Amniotic stem cell (primary cell): ENCODE measurements at places on chromosomes 7 and 10.

DNA sequence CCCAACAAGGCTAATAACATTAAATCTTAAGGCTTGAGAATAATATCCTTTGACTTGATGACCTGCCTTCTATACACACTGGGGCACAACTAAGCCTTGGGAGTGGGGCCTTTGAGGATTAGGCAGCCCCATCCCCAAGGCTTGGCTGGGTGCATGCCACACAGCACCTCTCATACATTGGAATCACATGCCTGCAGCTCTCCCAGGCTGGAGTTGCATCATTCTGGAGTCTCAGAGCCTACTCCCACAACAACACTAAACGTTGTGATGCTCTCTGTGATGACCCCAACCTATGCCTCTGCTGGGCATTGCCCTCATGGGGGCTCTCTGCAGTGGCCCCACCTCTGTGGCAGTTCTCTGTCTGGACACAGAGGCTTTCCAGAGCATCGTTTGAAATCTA is 31.9 kb upstream of the SGCE start:
- DNase-seq, result no peak

DNA sequence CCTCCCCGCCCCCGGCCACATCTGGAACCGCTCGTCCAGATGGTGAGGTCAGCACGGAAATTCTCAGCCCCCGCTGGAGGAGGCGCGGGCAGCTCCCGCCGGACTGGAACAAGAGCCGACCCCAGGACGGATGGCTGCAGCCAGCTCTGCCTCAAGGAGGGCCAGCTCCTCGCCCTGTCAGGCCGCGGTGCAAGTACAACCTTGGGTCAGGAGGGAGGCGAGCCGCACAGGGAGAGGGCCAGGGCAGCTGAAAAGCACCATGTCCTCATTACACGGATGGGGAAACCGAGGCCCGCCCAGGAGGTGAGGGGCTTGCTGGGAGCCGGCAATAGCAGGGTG is 3.8 kb upstream of the GRIFIN start:
- DNase-seq, result no peak

GRCh38 chr7:72805526-72806494 is 22.2 kb downstream of the TYW1B start:
- DNase-seq, result no peak

- no peak for DNase-seq
Measured at GRCh38 chr10:97019213-97019844, 166.4 kb downstream of the SLIT1 start.

DNA sequence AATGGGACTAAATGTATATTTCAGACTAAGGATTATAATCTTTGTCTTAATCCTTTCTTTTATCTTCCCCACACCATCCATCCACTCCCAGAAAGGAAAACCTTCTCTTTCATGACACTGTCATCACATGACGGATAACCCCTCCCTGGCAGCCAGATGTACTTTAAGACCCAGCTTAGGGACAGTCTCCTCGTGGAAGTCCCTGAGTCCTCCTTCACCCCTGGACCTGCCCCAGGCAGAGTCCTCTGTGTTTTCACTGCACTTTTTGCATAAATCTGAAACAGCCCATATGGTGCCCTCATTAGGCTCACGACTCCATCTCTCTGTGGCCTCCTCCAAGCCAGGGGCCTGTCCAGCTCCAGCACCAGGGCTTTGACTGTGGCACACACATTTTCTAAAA is 16.0 kb downstream of the NRAP start:
- no peak for DNase-seq

DNA sequence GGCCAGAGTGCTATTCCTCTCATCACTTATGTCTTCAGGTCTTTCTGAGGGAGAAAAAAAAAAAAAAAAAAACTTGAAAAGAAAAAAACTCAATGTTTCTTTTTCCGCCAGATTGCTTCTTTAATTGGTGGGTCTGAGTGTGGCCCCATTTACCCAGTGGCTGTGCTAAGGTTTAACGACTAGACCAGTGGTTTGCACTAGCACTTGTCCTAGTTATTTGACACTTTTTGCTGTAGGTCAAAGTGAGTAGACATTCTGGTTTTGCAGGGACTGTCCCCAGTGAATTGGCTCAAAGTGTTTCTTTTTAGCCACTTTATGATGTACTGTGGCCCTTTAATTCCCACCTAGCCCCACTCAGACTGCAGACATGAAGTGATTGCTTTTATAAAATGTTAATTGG is 273.3 kb downstream of the PTEN start:
- no peak for DNase-seq

DNA sequence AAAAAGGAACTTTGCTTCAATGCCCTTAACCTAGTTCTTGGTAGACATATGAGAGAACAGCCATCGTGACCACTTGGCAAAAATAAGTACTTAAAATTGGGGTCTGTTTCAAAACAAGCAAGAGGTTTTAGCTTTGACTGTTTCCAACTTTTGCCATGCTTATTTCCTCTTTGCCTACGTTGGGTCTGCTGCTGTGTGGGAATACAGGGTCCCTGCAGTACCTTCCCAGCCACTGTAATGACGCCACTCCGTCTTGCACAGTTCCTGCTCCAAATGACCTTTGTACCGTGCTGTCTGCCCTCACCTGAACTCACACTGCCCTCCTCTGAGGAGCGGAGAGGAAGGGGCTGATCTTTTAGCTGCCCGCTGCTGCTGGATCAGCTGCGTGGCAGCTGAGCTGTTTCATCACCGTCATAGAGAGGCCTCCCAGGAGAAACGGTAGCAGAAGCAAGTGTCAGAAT is 133.1 kb downstream of the MAPK8 start:
- DNase-seq, result no peak

GRCh38 chr7:139915864-139916716 is 87.0 kb downstream of the TBXAS1 start:
- DNase-seq, result peak; percentile 94

- DNase-seq, result no peak
Measured at GRCh38 chr10:62268027-62268398, 631 bp downstream of the RTKN2 start.

- DNase-seq, result peak; percentile 12
Measured at GRCh38 chr10:104246976-104247375, 7.7 kb upstream of the GSTO1 start.

- no peak for DNase-seq
Measured at GRCh38 chr7:18016547-18017444, 10.8 kb downstream of the PRPS1L1 start.

DNA sequence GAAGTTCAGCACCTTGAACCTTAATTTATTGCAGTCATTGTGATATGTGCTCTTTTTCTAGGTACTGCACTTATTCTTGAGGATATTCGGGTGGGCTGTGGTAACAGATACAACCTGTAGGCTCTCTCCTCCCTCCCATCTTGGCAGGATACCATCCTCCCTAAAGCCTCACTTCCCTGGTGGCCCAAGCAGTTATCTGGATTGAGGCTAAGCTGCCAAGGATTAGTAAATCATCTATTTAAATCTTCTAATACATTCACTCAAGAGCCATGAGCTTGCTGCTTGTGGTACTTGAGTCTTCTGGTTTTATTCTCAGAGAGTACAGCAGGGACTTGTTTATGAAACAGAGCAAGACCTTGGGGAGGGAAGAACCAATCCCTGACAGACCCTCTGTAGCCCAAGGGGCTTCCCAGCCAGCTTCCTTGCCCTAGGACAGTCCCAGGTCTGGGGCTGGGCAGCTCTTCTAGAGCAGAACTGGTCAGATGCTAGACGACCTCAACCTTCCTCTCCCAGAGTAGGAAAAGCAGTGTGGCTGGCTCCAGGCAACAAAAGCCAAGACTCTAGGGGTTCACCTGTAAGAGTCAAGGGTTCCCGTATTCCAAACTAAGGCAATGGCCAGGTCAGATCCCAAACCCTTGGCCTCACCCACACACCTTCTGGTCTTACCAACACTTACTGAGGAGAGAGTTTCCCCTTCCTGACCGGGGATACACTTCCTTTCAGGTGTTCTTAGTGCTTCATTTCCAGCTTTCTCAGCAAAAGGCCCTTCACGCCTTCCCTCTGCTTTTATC is 21.3 kb downstream of the WNT8B start:
- no peak for DNase-seq

DNA sequence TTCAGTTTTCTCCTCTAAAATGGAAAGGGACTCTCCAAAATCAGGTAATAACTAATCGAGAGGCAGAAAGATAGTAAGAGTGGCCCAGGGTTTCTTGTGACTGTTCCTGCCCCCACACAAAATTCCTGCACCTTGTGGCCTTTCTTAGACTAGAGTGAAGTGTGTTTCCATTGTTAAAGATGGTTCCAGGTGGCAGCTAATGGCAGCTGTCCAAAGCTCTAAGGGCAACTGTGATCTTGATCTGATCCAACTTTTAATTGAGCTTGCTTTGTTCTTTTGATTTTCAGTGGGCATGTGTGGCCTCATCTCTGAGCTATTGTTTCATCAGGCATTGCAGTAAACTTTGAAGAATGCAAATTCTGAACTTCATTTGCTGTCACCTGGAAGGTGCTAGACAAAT is 19.4 kb downstream of the ACSL5 start:
- DNase-seq, result no peak

DNA sequence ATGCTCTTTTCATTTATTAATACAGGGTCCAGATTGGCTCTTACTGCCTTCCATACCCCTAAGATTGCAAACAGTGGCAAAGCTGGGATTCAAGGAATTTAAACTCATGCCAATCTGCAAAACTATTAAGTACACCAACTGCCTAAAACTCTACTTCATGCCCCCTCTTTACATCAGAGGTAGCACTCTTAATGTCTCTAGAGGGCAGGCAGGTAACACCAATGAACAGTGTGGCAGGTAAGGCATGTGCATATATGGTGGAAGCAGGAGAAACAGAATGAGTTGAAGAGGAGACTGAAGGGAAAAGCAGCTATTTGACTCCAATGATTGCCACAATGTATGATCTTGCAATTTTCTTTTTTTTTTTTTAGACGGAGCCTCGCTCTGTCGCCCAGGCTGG is 156.7 kb downstream of the BTAF1 start:
- no peak for DNase-seq

- no peak for DNase-seq
Measured at GRCh38 chr7:4042402-4043045, 639.6 kb upstream of the FOXK1 start.

GRCh38 chr7:150397346-150398107 is 18.4 kb downstream of the ZNF775 start:
- DNase-seq, result no peak

- DNase-seq, result no peak
Measured at GRCh38 chr10:95445223-95445836, 115.8 kb downstream of the SORBS1 start.

- DNase-seq, result no peak
Measured at GRCh38 chr10:30088178-30088577, 28.8 kb upstream of the JCAD start.

GRCh38 chr10:79047875-79048638 is 20.7 kb upstream of the ZMIZ1 start:
- no peak for DNase-seq

GRCh38 chr7:31100445-31100844 is 48.3 kb downstream of the ADCYAP1R1 start:
- DNase-seq, result no peak

- no peak for DNase-seq
Measured at GRCh38 chr7:151254316-151254715, 5.8 kb upstream of the SMARCD3 start.

- DNase-seq, result no peak
Measured at GRCh38 chr10:58546722-58547445, 34.2 kb downstream of the BICC1 start.

- no peak for DNase-seq
Measured at GRCh38 chr7:27110186-27111031, 7.9 kb upstream of the HOXA2 start.

- no peak for DNase-seq
Measured at GRCh38 chr10:58189269-58189668, 78.4 kb downstream of the IPMK start.

DNA sequence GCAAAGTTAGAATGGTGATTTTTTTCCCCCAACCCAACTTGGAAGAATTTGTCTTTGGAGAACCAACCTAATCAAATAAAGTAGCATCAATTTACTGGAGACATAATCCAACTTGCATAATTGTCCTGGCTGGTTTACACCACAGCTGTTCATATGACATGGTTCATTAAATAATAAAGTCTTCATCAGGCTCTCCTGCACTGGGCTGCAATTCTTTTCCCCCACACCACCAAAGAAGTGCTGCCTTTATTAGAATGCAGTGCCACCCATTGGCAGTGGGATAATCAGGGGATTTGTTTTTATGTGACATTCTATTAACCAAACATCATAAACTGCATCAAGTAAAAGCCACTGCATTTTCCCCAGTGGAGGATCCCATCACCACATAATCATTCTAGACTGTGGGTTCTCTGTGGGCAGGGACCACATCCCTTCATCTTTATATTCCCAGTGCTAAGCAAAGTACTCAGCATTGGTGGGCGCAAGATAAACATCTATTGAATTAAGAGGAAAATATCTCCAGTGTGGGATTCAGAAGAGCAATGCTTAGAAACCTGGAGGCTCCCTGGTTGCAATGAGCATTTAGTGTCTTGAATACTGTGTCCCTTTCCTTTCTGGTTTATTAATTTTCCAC is 322.0 kb downstream of the KCNMA1 start:
- no peak for DNase-seq

DNA sequence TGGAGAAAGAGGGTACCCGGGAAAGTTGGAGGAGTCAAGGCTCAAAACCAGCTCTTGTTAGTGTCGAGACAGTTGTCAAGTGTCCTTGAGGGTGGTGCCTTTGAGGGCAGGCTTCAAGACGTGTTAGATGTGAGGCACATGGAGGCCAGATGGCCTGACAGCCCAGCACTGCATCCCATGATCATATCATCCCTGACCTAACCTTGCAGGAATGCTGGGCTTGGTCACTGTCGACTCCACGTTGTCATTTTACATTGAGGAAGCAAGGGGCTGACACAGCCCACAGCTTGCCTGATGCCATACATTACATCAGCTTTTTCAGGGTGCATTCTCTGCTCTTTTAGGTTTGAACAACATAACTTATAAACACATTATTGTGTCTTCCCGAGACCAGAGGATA is 114.1 kb downstream of the ABCA13 start:
- no peak for DNase-seq

DNA sequence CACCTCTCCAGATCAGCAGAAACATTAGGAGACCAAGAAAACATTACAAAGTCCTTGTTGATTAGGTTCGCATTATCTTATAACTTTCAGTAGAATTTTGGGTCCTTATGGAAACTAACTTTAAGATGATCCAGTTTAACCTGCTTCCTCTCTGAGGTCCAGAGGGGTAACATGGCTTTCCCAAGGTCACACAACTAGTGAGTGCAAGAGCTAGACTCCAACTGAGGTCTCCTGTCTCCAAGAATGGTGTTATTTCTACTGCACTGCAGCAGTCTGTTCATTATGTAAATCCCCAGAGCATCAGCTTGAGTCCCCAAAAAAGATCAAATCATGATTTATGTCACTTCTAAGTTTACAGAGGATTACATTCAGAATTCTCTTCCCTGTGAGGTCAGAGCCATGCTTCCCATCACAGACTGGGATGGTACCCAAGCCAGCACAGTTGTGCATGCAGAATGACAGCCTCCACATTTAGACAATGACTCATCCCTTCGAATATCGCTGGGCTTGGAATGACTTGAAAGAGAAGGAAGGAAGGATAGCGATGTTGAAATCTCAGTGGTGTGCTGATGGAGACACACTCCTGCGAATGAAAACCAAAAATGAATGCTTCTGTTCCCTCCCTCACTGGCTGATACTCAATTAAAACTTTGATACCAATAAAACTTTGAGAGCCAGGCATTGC is 163.1 kb upstream of the PLXNA4 start:
- DNase-seq, result peak; percentile 28
